ENCODE measurements at places on chromosomes 6 and 20.

GRCh38 chr20:12824328-12825225 is 184.2 kb upstream of the SPTLC3 start:
- DNase-seq: no peak

DNA sequence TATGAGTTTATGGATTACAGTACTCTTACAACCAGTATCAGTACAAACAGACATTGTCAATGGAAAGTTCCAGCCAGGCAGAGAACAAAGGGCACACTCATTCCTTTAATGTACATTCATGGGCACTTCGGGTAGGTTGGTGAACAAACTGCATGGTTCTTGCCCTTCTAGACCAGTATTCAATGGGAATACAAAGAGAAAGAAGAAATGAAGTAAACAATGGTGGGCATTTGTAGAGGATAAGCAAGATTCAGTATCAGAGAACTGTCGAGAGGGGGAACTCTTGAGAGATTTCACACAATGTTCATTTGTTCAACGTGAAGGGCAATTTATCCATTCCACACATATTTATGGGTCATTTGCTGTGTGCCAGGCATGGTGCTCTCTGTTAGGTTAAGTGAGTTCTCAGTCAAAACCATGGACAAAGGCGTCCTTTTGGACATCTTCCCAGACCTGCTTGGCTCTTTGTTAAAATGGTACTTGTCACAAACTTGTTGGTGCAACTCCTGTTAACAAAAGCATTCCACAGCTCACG is 714.8 kb downstream of the DHX35 start:
- no peak for DNase-seq

- DNase-seq: no peak
These were observed 34.9 kb upstream of the FOXC1 start for GRCh38 chr6:1574890-1575209.

DNA sequence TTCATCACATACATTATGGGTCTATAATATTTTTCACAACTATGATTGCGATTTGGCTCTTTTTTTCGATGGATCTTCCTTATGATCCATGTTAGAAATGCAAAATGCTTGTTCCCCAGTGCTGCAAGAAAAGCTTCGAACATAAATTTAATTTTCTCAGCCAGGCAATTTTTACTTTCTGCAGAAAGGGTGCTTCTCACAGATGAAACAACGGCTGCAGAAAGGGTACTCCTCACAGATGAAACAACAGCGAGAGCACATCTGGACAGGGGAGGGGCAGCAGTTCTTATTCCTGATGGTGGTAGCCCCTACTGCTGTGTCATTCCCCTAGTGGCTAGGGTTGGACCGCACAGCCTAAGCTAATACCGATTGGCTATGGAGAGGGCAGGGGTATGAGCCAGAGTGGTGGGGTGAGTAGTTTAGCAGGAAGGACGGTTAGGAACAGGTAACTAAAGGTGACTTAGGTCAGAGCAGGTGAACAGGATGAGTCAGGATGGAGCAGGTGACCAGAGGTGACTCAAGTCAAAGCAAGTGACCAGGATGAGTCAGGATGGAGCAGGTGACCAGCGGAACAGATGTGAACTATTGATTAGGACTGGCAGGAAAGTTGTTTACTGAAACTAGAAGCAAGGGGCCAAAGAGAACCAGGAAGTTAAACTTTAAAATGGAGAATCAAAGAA is 13.4 kb upstream of the TREML4 start:
- no peak for DNase-seq

DNA sequence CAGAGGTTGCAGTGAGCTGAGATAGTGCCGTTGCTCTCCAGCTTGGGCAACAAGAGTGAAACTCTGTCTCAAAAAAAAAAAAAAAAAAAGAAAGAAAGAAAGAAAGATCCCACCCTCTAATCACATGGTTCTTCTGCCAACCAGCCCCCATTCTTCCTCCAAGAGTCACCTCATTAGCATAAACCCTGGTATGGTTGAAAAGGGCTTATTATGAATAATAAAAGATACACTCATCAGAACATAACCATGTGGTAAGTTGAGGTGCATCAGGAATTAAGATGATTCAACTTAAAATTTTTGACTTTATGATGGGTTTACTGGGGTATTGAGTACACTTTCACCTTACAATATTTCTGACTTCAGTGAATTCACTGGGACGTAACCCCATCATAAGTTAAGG is 793 bp upstream of the TRIM40 start:
- no peak for DNase-seq

DNA sequence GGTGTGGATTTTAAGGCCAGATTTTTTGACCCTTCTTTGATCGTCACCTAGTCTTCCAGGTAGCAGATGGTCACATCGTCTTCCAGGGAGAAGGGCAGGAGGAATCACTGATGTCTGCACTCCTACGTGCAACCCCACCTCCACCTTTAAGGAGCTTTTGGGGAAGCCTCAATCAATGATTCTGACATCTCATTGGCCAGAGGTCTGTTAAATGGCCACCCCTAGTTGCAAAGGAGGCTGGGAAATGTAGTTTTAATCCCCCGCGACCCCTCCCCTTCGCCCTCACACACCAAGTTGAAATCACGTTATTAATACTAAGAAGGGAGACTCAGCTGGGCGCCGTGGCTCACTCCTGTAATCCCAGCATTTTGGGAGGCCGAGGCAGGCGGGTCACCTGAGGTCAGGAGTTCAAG is 151.4 kb downstream of the BCAS1 start:
- DNase-seq: no peak

- DNase-seq: no peak
These were observed 441.1 kb downstream of the MEI4 start for GRCh38 chr6:78093906-78094305.

DNA sequence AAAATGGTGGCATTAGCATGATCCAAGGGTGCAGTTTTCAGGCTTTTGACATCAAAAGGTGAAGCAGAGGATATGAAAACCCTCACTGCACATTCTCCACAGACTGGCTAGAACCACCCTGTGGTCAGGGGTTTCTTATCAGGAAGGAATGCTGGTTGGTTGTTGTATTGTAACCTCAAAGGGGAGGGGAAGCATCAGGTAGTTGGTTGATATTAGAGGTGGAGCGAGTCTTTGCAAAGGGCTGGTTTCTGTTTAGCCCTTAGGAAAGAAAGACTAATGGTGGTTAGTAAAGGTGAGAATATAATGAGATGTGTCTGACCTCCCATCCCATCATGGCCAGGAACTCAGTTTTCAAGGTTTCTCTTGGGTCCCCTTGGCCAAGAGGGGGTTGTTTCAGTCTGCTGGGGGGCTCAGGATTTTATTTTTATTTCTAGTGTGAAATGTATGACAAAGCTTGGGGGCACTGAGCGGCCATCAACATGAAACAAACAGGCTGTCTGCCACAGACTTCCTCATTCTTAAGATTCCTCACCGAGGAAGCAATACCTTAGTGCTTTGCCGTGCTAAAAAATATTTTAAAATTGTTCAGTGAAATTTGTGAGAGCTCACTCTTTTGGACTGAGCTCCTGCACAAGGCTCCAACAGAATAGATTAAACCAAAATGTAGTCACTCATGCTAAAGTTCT is 47.5 kb upstream of the PROKR2 start:
- no peak for DNase-seq

DNA sequence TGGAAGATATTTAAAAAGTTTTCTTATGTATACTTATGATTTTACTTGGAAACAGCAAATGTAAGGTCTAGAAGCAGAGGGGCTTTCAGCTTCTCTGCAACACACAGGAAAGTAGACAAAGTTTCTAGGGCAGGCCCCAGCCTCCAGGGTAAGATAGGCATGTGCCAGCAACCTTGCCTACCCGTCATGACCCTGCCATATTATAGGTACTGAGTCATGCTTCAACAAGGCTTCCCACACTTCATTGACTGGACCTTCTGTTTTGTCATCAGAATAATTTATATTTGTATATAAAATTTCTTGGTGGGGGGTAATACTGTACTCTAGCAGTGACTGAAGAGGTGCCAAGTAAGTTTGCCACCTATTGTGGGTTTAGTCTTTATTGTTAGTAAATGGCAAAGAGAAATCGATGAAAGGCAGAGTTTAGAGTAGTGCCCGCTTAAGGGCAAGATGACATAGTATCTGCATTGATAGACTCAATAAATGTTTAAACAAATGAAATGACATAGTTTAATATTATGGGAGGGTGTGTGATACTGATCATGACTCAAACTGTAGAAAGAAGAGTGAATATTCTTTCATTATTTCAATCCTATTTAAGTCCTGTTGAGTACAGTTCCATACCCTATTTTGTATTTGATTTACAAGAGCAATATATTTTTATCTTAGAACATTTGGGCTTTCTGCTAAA is 95.6 kb downstream of the JARID2 start:
- no peak for DNase-seq

- no peak for DNase-seq
These were observed 15.8 kb downstream of the POM121L2 start for GRCh38 chr6:27296106-27296783.

DNA sequence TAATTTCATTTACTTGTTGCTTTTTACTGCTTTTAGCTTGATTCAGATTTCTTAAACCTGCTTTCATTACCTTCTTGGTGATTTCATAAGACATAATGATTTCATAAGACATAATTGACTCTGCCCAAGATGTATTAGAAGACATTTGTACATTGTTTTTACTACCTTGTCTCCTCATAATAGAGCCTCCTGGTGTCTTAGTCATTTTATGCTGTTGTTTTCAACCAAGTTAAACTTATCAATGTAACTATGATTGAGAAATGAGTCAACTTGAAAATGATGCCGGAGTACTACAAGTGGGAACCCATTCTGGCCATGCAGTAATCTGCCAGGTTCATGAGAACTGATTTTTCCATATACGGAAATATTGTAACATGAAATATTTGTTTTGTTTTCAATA is 573.6 kb downstream of the MMUT start:
- DNase-seq: no peak

GRCh38 chr6:116884530-116884929 is 7.5 kb downstream of the RFX6 start:
- no peak for DNase-seq

GRCh38 chr6:38337819-38338465 is 301.8 kb downstream of the BTBD9 start:
- no peak for DNase-seq

DNA sequence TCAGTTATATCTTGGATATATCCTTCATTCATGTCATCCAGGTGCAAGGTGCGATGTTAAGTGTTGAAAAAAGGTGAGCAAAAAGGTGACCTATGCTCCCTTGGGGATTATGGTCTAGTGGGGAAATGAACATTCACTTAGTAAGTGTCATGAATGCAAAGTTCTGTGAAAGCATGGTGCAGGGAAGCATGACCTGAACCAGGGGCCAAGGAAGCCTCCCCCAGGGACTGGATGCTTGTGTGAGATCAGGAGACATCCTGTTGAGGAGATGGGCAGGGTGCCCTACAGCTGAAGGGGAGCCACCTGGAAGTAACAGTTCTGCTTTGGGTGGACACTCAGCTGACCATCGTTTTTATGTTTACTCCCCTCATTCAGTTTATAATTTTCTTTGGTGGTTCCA is 179.5 kb downstream of the SYNDIG1 start:
- no peak for DNase-seq

GRCh38 chr6:77626426-77626825 is 26.4 kb upstream of the MEI4 start:
- no peak for DNase-seq

DNA sequence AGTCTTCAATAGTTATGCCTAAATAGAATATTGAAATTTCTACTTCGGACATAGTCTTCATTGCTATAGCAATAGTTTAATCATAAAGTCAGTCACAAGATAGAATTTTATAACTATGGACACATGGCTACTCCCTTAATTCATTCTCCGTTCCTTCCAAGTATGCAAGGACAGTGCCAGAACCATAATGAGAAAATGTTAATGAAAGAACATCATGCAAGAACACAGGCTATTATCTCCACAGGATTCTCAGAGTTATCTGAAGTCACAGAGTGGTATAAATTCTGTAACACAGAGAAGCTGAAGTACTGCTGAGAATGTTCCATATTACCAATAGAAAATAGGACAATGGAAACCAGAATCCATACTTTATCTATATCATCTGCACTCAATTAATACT is 826.2 kb downstream of the EPHA7 start:
- DNase-seq: no peak

DNA sequence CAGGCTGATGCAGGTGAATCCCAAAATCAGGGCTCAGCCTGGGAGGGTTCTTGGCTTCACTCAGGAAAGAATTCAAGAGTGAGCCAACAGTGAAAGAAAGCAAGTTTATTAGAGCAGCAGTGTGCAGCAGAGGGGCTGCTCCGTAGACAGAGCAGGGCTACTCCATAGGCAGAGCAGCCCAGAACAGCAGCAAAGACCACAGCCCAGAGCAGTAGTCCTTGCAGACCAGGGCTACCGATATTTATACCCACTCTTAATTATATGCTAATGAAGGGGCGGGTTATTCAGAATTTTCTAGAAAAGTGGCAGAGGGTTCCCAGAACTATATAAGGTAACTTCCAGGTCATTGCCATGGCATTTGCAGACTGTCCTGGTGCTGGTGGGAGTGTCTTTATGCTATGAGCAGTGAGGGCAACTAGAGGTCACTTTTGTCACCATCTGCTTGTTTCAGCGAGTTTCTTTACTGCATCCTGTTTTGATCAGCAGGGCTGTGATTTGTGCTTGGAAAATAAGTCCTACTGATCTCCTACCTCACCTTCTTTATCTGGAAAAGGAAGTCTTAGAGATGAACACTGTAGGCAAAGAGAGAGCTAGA is 39.8 kb upstream of the PTPN1 start:
- DNase-seq: no peak

DNA sequence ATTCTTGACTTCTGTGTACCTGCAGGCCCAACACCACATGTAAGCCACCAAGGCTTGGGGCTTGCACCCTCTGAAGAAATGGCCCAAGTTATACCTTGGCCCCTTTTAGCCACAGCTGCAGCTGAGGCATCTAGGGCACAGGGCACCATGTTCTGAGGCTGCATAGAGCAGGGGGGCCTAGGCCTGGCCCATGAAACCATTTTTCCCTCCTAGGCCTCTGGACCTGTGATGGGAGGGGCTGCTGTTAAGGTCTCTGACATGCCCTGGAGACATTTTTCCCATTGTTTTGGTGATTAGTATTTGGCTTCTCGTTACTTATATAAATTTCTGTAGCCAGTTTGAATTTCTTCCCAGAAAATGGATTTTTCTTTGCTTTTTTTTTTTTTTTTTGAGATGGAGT is 50.4 kb upstream of the SEC63 start:
- DNase-seq: no peak

DNA sequence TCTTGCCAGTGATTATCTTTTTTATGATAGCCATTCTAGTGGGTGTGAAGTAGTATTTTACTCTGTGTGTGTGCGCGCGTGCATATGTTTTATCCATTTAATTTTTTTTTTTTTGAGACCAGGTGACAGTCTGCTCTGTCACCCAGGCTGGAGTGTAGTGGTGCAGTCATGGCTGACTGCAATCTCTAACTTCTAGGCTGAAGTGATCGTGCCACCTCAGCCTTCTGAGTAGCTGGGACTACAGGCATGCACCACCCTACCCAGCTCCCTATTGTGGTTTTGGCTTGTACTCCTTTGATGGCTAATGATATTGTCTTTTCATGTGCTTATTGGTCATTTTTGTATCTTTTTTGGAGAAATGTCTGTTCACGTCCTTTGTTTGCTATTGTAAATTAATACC is 33.3 kb downstream of the ITCH start:
- no peak for DNase-seq

- DNase-seq: no peak
These were observed 35.7 kb downstream of the CDH4 start for GRCh38 chr20:61287583-61288275.
